WTC11 (cell line): ENCODE measurements at places on chromosomes 1 and 21. TPM values are rescaled to one million over a fixed set of nuclear protein-coding genes. Genes with fewer than 3 reads are reported as not detected.

DNA sequence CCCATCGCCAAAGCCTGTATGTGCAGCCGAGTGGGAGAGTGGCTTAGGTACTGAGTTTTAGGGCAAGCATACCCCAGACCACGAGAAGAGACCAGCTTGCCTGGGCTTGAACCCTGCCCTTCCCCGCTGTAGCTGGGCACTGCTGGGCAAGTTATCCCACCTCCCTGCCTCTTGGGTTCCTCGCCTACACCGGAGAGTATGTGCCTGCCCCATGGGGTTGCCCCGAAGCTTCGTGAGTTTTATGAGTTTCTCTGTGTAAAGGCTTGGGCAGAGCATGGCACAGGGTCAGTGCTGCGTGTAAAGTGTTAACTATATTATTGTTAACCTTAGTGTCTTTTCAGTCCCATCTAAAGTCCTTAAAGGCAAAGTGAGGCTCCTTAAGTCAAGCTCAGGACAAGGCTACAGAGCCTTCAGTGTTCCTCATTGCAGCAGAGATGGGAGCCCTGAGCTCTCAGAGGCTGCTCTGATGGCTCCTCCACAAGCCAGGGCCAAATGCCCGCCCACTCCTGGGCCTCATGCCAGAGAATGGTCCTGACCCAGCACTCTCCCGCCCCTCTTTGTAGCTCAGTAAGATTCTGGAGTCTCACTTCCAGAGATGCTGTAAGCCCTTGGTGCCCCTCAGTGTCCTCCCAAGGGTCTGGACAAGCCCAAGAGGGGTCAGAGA, 37.0 kb upstream of the KCNA10 start:
- H3K4me1 ChIP-seq: peaks cover 8% of the 10 kb centered on the region
- no peak for DNase-seq
- H3K4me3 ChIP-seq: peak overlapping the region; percentile 66
- no peak overlapping the region for H3K27ac ChIP-seq
- peaks cover 69% of the 10 kb centered on the region for H3K27me3 ChIP-seq

The KCNN3 gene
- total RNA-seq: 1.3 to 2.1 TPM (median 1.9 TPM) in 3 replicates

DNA sequence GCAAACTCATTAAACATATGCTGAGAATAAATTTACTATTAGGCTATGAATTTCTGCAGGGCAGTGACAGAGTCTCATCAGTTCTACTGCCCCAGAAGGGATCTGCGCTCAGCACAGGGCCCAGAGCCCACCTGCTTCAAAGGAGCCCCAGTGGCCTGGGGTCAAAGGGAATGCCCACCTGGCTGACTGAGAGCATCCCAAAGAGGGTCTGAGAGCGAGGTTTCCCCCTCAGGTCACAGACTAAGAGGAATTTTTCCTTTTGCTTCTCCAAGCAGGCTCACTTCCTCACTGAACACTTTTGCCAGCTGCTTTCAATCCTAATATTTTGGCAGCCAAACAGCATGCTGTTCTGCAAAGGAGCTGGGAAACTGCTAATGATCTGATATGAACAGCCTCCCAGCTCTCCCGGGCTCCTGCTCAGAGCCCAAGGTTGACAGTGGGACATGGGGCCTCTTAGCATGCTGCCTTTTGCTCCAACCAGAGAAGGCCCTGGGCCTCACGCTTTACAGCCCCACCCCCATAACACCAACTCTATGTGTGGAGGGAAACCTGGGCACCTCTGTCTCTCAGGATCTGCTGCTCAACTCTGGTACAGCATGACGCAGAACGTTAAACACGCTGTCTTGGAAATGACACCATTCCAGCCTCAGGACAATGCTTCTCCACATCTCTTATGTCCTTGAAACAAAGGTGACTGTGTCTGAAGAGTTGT, 70.7 kb upstream of the SYT6 start:
- no peak for DNase-seq
- no peak overlapping the region for H3K27ac ChIP-seq
- H3K4me3 ChIP-seq: no peak overlapping the region
- H3K36me3 ChIP-seq: no peaks in the 10 kb centered on the region
- peaks cover 20% of the 10 kb centered on the region for H3K27me3 ChIP-seq

- H3K27ac ChIP-seq: no peak overlapping the region
- H3K27me3 ChIP-seq: peaks cover 11% of the 10 kb centered on the region
- DNase-seq: no peak
- H3K4me3 ChIP-seq: no peak overlapping the region
- H3K4me1 ChIP-seq: no peaks in the 10 kb centered on the region
These were observed 474.4 kb downstream of the FAM72C start for GRCh38 chr1:143497374-143497747.

DNA sequence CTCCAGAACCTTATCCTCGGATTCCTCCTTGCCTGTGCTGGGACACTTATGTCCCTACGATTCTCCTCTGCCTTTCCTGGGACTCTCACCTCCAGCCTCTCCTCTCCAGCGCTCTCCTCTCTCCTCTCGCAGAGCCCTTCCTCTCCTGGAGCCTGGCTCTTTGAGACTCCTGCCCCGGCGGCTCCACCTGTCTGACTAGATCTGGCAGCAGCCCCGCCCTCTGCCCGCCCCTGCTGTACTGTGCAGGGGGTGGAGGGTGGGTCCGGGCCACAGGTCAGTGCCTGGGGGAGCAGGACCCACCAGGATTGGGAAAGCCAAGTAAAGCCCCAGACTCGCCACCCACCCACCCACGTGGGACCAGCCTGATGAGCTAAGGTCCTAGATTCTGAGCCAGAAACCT, 1.6 kb downstream of the ELOVL1 start:
- DNase-seq: peak; percentile 69
- peak overlapping the region; percentile 81 for H3K4me3 ChIP-seq
- H3K27ac ChIP-seq: peak overlapping the region; percentile 88
- H3K4me1 ChIP-seq: peaks cover 31% of the 10 kb centered on the region

The PPP2R5A gene
- 32.0 to 35.9 TPM (median 32.1 TPM) in 3 replicates for total RNA-seq

- no peak overlapping the region; the same call in 1 of the 2 replicates for H3K4me3 ChIP-seq
- no peak overlapping the region for H3K27ac ChIP-seq
- H3K4me1 ChIP-seq: peaks cover 52% of the 10 kb centered on the region
- no peaks in the 10 kb centered on the region for H3K36me3 ChIP-seq
These were observed 216.7 kb upstream of the ZC3H12A start for GRCh38 chr1:37257646-37258045.

The VHLL gene
- total RNA-seq: 0.39 TPM in 1 of 3 replicates, not detected in the others

The GPATCH4 gene
- total RNA-seq: 37.1 to 50.1 TPM (median 38.2 TPM) in 3 replicates

The BSDC1 gene
- total RNA-seq: 42.4 to 44.3 TPM (median 43.6 TPM) in 3 replicates
